ENCODE measurements at places on chromosomes 1 and 21.

DNA sequence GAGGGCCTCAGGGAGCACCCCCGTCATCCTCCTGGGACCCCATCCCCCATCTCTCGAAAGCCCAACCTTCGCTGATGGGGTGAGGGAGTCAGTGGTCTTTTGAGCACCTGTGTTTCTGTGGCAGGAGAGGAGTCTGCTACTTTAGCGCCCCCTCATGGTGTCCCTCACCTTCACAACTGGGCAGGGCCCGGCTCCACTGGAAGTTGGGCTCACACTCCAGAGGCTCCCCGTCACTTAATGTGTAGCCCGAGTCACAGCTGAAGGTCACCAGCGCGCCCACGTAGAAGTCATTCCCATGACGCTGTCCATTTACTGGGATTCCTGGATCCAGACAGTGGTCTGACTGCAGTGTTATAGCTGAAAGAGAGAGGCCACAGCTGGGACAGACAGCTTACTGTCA is 139.5 kb upstream of the HMGB4 start:
- DNase-seq = no peak

GRCh38 chr1:6730880-6731279 is 29.3 kb upstream of the DNAJC11 start:
- DNase-seq = no peak

GRCh38 chr1:242634732-242635131 is 110.2 kb upstream of the PLD5 start:
- no peak for DNase-seq

DNA sequence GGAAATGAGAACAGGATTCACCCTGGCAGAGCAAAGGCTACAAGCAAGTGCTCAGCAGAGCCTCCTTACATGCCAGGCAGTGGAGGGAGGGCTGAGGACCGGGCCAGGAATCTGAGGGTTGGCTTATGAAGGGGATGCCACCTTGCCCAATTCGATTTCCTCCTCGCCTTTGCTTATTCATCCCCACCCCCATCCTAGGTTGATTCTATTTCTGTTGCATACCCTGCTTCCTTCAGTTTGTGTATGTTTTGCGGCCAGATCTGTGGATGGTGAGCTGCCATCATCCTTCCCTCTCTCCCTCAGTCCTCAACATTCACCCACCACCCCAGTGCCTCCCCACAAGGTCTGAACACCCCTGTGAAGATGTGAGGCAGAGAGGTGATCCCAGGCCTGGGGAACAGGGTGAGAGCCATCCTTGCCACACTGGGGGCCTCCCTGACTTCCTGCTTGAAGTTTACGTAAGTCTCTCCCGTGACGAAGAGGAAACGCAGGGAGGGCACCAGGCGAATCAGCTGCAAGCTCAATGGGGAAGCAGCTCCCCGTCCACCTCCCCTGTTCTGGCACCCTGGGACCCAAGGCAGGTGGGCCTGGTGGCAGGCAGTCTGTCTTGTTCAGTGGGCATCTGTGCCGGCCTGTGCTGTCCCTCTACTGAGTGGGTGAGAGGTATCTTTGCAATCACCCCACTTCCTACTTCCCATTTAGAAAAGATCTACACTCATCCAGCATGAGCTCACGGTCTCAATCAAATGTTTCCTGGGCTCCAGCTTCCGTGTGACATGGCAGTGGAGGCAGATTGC is 50.6 kb upstream of the CNTN2 start:
- no peak for DNase-seq

DNA sequence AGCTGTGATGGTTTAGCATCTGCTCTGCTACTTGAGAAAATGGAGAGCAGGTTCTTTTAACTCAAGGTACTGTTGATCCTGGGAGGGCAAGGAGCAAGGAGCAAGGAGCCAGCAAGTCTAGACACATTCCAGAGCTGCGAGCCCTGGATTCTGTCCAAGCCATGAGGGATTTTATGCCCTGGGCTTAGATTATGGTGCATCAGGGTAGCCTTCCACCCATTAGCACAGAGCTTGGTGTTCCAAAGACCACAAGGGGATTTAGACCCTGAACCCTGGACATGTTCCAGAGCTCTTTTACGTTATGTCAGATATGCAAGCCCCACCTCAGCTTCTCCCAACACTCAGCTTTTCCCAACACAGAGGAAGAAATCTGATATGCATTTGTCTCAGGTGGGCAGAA is 2.0 kb upstream of the OR14I1 start:
- DNase-seq = no peak

DNA sequence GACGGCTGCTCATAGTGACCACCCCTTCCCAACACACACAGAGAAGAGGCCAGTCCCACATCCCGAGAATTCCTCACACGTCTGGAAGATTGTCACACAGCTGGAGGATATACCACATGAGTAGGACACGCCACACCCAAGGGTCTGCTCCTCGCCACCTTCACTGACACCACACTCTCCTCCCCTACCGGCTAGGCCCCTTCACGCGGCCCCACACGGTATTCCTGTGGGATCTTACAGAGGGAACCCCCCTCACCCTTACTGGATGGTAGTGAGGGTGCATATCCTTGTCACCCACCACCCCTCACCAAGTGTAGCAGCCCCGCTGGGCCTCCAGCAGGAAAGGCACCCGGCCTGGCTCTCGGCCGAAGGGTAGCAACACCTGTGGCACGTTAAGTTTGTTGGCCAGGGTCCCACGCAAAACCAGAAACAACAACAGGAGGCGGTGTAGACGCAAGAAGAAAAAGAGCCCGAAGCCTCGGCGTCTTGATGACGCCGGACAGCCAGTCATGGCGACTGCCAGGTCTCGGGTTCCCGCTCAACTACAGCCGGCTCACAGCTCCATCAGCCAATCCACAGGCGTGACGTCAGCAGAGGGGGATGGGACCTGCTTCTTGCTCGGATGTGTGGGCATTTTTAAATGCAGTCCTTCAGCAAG is at the start of gene NUP210L:
Gene NUP210L (minus strand): TSS at position 540 of the 658 bp plus-strand sequence.
- DNase-seq = no peak

- no peak for DNase-seq
Measured at GRCh38 chr1:108533351-108534083, 26.4 kb upstream of the EEIG2 start.

- DNase-seq = no peak
Measured at GRCh38 chr1:113508364-113509164, 118.2 kb downstream of the MAGI3 start.

All from NCI-H1092 treated with DMSO at 0.1 percent for 48 hours (cell line).